Activated T-helper 9 cell treated with anti-CD3 and anti-CD28 coated beads, Interleukin-2, amount 50 U/mL, for 16 hours (primary cell): ENCODE measurements at places on chromosomes 5 and 9.

DNA sequence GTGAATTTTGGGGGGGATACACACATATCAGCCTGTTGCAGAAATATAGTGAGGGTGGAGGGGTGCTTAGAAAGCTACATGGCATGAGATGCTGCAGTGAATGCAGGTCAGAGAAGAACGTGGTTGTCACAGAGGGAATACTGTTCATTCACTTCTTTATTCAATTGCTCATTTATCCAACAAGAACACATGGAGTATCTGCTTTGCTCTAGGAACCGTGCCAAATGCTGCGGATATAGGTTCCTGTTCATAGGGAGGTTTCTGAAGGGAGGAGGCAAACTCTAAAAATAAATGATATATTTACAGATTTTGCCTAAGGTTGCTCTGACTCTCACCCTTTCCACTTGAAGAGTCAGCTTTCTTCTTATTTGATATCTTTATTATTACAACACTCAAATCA, 444.3 kb upstream of the CLINT1 start:
- no peak for DNase-seq

DNA sequence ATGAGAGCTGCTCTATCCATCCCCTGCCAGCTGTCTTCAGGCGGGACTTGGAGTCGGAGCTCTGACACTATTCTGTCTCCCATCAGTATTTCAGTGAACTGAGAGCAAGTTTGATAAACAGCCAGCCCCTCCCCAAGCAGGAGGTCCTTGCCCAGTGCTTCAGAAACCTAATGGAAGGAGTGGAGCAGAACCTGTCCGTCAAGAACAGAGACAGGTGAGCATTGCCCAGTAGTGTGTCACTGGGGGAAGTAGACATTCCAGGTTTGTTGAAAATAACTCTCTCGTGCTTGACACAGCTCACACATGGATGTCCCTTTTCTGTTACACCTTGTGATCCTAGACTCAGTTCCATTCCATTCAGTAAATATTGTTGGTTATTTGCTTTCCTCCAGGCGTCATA, 13.2 kb upstream of the TLX3 start:
- DNase-seq = no peak

GRCh38 chr5:2696156-2696807, 55.2 kb downstream of the IRX2 start:
- no peak for DNase-seq

- no peak for DNase-seq
These were observed 27.0 kb upstream of the TMOD1 start for GRCh38 chr9:97474372-97474925.

- no peak for DNase-seq
These were observed 198.7 kb upstream of the KLF9 start for GRCh38 chr9:70613024-70613768.

- DNase-seq = no peak
These were observed 13.5 kb downstream of the RLN1 start for GRCh38 chr9:5326187-5326586.

DNA sequence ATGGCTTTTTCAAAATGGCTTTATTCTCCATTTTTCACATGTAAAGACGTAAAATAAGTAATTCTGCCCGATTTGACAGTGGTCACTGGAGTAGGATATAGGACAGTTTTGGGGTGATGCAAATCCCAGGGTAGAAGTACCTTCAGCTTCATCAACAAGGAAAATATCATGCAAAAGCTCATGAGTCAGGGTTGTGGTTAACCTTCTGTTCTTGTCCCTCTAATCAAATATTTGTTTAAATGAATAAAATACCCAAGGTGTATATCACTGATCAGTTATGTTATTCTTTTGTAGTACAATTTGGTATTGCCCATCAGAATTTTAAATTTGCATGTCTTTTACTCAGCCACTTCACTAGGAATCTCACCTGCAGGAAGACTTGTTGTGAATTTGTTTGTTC, 40.0 kb downstream of the FBXL7 start:
- no peak for DNase-seq
